ENCODE measurements at places on chromosomes 5 and 9.

GRCh38 chr5:176626876-176627236 lies 3.5 kb downstream of the SNCB start:
- no peak for DNase-seq

DNA sequence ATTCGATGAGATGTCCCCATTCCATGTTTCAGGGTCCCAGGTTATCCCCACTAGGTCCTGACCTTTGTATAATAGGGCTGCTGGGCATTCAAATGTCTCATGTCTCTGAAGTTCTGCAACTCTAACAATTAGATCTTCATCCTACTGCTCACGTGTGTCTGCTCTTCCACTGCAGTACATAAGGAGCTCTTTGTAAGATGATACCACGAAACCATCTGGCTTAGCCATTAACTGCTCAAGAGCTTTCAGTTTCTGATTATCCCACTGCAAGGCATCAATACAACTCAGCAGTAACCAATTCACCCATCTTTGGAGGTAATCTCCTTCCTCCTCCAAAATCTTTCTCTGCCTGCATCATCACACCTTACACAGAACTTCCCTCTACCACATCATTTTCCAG lies 49.9 kb upstream of the PPP2CA start:
- DNase-seq, result no peak

DNA sequence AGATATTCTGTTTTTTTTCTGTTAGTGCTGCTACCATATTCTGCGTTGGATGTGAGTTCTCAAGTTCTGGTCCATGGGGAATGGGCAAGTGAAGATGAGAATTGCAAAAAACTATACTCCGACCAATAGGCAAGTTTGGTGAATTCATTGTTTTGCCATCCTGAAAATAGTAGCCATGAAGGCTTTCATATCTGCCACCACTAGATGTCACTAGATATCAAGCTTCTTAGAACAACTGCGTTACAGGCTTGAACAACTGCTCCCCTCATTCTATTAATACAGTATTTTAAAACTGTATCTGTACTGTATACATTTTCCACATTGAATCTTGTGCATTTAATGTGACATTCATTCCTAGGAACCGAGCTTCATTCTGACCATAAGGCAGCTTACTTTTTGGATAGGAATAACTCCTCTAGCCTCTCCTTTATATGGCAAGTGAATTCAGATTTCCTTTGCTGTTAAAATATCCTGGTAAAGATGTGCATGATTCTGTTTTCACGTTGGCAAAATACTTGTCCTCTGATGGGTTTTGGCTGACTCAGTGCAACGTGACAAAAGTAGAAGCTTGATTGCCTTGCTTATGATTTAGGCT lies 163.6 kb downstream of the SREK1 start:
- no peak for DNase-seq

- no peak for DNase-seq
Measured at GRCh38 chr5:64622991-64623390, 67.3 kb upstream of the SHISAL2B start.

- no peak for DNase-seq
Measured at GRCh38 chr9:109993250-109993978, 213.4 kb downstream of the PALM2AKAP2 start.

DNA sequence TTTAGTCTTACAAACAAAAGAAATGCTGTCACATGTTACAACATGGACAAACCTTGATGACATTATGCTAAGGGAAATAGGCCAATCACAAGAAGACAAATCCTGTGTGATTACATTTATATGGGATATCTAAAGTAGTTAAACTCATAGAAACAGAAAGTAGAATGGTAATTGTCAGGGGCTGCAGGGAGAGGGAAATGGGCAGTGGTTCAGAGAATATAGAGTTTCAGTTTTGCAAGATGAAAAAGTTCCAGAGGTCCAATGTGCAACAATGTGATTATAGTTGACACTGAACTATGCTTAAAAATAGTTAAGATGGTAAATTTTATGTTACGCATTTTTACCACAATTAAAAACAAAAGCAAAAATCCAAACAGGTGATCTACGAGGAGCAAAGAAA lies 265.5 kb downstream of the NDUFS4 start:
- DNase-seq, result no peak

DNA sequence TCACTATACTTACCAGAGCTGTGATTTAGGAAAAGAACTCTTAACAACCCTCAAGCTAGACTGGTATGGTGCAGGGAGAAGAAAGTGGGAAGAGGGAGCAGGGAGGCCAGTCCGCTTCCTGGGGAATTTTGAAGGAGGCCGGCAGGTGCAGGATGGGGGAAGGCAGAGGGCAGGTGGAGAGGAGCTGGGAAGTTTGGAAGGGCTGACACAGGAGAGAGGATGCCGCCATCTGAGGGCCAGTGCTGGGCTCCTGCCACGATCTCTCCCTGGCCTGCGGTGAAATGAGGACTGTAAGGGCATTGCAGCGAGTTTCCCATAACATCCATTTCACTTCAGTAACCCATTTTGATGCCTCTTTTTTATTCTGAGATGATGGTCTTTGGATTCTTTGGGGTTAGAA lies 8.9 kb downstream of the DAB2IP start:
- DNase-seq, result no peak

Data from GOT3 (cell line).